GM06990 (cell line): ENCODE measurements at places on chromosomes 11 and 22.

- no peak for DNase-seq
Observed at GRCh38 chr22:44483878-44484277, 14.2 kb downstream of the RTL6 start.

DNA sequence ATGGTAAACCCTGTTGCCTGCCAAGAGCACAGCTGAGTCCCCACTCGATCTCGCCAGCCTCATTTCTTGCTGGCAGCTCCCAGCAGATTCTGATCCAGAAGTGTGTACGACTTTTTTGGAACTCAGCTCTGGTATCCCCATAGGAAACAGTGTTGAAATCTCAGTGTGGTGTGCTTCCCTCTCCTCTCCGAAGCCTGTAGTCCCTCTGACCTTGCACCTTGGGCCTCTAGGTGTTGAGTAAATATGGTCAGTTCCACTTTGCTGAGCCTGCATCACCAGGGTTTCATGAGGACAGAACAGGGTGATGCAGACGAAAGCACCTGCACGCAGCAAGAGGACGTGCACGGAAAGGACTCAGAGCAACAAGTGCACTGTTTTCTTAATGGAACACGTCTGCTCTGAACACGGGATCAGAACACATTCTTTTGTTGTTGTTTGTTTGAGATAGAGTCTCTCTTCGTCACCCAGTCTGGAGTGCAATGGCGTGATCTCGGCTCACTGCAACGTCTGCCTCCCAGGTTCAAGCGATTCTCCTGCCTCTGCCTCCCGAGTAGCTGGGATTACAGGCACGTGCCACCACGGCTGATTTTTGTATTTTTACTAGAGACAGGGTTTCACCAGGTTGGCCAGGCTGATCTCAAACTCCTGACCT is 3.8 kb upstream of the CPT1A start:
- no peak for DNase-seq

GRCh38 chr11:109794501-109794900 is 298.7 kb upstream of the ZC3H12C start:
- DNase-seq = no peak

GRCh38 chr11:70782401-70782913 is 384.1 kb downstream of the CTTN start:
- DNase-seq = no peak

- DNase-seq = peak; percentile 50
Observed at GRCh38 chr22:45553351-45554039, 50.8 kb downstream of the FBLN1 start.

DNA sequence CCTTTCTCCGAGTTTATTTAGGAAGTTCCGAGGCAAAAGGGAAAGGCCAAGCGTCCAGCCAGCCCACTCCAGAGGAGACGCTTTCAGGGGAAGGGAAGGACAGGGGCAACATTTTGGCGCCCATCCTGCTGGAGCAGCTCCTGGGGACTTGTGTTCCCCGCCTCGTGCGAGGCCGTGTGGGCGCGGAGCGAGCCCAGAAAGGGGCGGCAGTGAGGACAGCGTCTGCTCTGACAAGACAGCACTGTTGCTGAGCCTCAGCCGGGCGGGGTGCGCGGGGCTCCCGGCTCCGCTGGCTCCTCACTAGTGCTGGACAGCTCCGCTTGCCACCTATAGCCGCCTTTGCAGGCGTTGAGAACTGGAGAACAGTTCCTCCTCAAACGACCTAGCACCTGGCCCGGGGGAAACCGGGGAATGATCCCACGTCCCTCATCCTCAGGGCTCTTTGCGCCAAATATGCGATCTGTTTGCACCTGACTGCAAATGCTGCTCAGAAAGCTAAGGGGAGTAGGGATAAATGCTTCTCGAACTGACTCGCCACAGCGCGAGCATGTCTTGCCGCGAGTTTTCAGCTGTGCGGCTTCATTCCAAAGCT is 722 bp upstream of the GUCY1A2 start:
- DNase-seq = peak; percentile 40

DNA sequence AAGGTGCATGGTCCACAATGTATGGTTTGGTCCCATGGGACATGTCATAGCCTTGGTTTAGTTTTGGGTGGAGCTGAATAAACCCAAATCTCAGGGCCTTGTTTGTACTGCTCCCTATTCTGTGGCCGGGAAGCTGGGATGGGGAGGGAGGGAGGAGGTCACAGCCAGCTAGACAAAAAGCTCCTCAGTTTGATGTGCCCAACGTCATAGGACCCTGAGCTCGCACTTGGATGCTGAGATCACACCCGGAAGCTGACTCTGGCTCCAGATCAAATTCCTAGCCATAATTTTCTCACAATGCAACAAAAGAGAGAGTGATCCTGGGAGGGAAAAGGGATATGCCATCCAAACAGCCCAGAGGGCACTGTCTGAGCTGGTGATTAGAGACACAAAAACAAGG is 1.5 kb downstream of the HSPB2 start:
- DNase-seq = no peak

DNA sequence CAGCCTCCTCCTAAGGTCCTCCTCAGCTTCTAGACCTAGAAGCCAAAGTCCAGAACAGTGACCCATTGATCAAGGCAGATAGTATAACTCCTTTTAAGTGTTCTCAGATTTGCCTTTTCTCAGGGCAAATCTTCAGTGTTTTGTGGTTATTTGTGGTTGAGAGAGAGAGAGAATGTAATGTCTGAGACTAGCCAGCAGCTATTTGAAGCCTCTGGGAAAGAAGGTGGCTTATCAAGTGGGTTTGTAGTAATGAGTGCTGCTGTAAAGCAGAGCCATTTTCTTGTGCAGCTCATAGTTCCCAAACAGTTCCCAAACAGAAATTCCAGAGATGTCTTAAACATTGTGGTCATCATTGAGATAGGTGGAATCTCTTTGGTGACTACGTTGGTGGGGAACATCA is 89.5 kb downstream of the RNF169 start:
- no peak for DNase-seq

DNA sequence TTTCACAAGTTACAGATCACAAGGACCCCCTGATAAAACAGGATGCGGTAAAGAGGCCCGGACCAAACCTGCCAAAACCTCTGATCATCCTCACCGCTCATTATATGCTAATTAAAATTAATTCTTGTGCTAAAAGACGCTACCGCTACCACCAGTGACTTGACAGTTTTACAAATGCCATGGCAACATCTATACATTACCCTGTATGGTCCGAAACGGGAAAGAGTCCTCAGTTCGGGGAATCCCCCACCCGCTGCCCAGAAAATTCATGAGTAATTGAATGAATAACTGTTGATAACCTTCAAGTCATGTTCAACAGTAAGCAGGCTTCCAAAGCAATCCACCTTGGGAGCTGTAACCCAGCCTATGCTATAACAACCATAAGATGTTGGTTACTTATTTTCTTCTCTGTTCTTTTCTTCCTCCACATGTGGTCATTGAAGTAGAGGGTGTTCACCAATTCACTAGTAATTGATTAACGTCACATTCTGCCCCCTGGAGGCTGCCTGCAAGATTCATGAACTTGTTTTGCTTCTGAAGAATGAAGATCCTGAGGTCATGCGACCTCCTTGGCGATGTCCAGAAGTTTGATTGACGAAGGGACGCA is 20.6 kb downstream of the APOBEC3H start:
- peak; percentile 67 for DNase-seq

DNA sequence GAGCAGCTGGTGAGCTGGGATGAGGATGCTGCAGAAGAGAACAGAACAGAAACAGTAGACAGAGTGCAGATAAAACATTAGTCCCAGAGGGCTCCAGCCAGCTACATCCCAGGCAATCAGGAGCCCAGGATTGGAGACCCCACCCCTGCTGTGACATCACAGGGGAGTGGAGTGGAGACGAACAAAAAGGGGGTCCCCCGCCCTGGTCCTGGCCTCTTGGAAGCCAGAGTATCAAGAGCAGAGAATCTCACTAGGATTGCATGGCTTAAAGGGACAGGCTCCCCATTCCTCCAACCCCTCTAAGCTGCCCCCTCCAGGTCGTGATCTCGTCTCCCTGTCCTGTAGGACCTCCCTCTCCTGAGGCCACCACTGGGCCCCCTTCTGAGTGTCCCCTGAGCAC is at the start of gene P2RX3:
Gene P2RX3 (plus strand): TSS at position 211 of the 400 bp plus-strand sequence. CDS start 199 bp downstream, outside the sequence.
- DNase-seq = no peak

- DNase-seq = no peak
Observed at GRCh38 chr11:119359365-119360214, 13.1 kb upstream of the MFRP start.

DNA sequence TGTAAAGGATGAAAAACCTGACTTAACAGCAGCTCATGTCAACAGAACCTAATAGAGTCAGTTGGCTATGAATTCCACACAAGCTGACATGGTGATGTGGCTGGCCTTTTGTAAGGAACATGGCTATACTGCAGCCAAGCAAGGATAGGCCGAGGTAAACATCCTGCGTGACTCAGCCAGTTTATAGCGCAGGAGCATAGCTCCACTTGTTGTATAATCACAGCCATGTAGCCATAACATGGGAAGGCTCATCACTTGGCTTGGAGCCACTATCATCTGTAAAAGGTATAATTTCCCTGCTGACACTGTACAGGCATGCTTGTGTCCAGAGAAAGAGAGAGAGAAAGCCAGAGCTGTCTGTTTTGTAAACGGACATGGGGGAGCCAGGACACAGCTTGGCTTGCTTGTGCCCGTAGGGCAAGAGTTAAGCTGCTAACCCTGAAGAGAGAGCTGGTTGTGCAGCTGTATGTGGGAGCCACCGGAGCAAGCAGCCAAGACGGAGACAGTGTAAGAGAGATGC is 104.4 kb upstream of the PLET1 start:
- no peak for DNase-seq

- no peak for DNase-seq
Observed at GRCh38 chr11:8671651-8672062, 10.8 kb downstream of the TRIM66 start.

- no peak for DNase-seq
Observed at GRCh38 chr22:33288078-33288477, 229.9 kb upstream of the SYN3 start.

GRCh38 chr11:4416816-4417215 is 23.3 kb upstream of the TRIM21 start:
- no peak for DNase-seq

DNA sequence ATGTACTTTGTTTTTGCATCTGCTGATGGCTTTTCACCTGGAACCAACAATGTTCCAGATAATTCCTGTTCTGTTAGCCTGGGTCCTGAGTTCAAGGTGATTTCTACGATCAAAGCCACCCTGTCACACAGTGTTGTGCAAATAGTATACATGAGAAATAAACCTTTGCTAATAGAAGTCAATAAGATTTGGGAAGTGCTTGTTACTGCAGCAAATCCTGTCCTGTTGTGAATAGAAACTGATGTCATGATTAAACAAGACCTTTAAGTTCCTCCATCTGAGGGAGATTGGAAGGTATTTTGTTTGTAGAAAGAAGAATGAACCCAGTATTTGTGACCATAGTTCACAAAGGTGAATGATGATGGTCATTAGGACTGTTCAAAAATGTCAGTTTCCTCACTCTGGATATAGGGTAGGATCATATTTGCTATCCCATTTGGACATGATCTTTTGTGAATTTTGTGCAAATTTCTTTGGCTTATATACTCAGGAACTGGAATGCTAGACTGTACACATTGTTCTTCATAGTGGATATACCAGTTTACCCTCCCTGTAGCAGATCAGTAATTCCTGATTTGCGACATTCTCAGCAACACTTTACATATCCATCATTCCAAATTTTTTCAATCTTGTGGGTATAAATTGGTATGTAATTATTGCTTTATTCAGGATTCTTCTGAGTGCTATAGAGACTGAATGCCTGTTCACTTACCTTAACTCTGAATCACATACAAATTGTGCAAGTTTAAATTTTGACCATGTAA is 428.5 kb downstream of the METTL15 start:
- DNase-seq = no peak

GRCh38 chr11:73902303-73902702 is 25.5 kb downstream of the PAAF1 start:
- no peak for DNase-seq

- no peak for DNase-seq
Observed at GRCh38 chr11:126567419-126567818, 211.9 kb downstream of the ST3GAL4 start.

DNA sequence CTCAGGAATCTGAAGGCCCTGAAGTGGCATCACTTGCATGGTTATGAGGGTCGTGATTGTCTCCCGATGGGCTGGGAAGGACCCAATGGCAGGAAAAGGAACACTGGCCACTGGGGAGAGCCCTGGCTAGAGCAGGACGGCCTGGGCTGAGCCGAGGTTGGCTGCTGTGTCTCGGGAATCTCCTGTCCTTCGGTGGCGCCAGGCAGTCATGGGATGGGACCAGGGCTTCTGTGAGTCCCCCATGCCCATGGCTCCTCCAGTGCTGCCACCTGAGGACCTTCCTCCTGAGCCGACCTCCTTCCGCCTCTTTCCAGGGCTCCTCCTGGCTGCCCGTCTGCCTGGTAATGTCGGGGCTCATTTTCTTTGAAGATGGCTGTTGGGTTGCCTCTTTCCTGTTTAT is 1394.0 kb downstream of the BRD1 start:
- no peak for DNase-seq

DNA sequence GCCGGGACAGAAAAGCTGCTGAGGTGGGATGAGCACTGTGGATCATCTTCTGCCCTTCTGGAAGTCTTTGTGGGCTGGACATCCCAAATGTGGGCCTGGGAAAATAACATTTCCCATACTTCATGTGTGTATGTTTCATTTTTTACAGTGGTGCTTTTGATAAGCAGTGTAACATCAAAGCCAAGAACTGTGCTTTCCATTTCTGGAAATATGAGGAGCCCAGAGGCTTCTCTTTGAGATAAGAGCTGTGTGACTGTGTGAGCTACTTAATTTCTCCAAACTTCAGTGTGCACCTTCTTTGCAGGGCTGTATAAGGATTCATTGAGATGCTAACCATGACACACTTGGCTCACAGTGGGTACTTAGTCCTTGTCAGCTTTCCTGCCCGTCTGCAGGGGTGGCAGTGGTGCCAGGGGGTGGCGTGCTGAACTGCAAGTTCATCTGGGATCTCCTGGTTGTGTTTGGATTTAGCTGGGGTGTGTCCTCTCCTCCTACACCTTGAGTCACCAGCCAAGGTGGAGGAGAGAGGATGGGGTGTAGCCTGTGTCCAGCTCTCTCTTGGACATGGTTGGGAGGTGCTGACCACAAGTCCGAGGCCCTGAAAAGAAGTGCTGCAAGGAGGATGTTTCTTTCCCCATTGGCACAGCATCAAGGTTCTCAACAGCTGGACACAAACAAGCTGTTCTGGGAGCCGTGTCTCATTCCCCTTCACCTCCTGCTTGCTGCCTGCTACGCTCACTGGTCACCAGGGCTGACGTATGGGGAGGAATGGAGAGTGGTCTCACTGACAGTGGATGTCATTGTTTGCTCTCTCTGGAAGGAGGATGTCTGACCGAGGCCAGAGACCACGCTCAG is 139.4 kb downstream of the TEAD1 start:
- DNase-seq = no peak

GRCh38 chr22:48581796-48582469 is 1245.7 kb downstream of the BRD1 start:
- DNase-seq = no peak
